ENCODE measurements at places on chromosomes 3 and 15. TPM values are rescaled to one million over a fixed set of nuclear protein-coding genes. Genes with fewer than 3 reads are reported as not detected.

- DNase-seq: no peak
These were observed 269.2 kb downstream of the THRB start for GRCh38 chr3:24225385-24225950.

DNA sequence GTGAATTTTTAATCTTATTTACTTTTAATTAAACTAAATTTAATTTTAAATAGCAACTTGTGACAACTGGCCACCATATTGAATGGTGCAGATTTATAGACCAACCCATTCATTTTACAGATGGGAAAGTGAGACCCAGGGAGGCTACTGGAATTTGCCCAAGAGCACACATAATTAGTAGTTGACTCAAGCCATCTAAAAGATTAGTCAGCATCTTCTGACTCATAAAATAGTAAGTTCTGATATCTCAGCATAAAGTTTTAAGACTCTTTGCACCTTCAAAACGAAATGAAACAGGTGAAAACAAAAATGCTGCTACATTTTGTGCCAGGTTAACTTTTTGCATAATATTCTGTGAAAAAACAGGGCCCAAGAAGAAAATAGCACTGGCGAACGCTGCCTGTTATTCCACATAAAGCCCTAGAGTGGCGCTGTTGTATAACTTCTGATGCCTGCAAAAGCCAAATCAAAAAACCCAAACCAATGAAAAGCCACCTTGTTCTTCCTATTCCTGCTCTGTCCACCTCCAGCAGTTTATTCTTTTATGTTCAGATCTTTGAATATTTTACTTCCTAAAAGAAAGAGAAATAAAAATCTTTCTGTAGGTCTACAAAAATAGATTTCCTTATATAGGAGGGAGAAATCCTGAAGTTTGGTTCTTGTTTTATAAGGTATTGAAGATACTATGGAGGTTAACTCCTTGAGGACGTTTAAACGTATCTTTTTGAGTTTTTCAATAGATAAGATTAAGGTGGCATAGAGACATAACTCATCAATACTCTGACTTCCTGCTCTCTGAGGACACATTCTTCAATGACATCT, 62.8 kb downstream of the OTOL1 start:
- no peak for DNase-seq

DNA sequence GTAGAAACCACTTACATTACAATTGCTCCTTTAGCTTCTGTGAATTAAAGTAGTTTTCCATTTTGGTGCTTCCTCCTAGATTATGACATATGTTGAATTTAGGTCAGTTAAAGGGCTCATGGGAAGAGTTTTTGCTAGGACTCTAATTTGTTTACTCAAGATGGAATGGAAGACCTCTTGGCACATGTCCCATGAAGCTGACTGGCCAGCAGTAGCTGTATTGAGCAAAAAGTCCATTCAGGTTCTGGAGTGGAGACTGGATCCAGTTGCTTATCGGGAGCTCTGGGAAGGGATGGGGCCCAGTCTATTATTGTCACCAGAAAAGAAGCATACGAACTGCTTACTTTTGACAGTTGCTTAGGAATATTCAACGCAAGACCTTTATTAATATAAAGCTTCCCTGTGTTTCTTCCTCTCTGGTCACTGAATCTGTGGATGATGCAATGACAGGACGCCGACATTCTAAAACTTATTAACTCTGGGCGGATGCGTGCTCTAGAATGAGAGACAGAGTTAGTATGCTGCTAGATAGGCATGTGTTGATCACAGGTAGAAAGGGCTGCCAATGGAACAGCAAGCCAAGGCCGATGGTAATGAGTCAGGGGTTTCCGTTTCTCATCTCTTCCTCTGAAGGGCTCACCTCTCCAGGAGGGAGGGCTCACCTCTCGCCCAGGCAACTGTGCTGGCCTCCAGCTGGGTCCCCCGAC, 155.8 kb downstream of the NR1D2 start:
- no peak for DNase-seq

Gene SERPINI1
- 14.7 TPM for polyA plus RNA-seq

Gene TRAIP
- 1.0 TPM for polyA plus RNA-seq

Gene GOLGA8Q
- polyA plus RNA-seq: not detected

Gene APBA2
- 28.4 TPM for polyA plus RNA-seq

Gene ZPLD1
- polyA plus RNA-seq: not detected

Gene CACNA1D
- polyA plus RNA-seq: not detected

DNA sequence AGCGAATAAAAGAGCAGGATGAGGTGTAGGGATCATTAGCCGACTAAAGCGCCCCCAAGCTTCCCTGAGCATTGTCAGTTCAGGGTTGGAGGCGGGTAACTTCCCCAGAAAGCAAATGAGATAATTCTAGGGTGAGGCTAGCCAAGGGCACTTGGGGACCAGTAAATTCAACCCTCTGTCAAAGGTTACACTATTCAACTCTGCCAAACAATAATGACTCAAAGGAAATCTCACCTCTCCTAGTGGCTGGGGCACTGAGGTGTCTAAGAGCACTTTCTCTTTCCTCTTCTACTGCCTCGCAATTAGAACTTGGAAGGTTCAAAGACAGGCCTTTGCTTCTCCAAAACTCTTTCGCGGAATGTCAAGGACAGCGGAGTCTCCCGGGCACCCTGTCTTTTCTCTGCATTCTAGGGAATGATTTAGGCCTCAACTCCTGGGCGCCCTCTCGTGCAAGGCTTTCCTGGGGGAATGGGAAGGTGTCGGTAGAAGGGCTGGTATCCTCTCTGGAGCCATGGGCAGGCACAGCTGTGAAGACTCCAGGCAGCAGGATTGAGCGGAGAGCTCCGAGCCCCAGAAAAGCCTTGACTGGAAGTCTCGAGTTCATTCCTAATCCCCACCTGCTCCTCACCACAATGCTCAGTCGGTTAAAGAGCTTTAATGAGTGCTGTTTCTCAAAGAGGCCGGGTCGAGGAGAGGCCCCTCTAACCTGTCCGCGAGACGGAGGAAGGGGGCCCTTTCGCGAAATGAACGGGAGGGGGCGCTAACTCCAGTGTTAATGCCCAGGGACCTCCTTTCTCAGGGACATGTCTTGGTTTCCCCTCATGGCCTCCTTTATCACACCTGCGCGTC, 21.9 kb downstream of the ZIC4 start:
- no peak for DNase-seq

Gene ABTB1
- polyA plus RNA-seq: 72.9 TPM

Gene MAPK6
- polyA plus RNA-seq: 8.0 TPM

DNA sequence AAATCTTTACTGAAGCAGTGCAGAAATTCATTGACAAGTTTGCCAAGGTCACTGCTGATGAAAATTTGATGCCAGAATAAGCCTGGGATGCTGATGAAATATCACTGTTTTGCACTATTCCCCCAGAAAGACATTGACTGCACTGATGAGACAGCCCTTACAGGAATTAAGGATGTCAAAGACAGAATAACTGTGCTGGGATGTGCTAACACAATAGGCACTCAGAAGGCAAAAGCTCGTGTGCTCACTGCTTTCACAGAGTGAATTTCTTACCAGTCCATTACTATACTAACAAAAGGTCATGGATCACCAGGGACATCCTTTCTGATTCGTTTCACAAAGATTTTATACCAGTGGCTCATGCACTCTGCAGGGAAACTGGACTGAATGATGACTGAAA, 69.4 kb downstream of the MCF2L2 start:
- DNase-seq: no peak

Gene ST8SIA2
- polyA plus RNA-seq: not detected

- DNase-seq: no peak
These were observed 57.7 kb downstream of the SUMF1 start for GRCh38 chr3:4409415-4409814.

DNA sequence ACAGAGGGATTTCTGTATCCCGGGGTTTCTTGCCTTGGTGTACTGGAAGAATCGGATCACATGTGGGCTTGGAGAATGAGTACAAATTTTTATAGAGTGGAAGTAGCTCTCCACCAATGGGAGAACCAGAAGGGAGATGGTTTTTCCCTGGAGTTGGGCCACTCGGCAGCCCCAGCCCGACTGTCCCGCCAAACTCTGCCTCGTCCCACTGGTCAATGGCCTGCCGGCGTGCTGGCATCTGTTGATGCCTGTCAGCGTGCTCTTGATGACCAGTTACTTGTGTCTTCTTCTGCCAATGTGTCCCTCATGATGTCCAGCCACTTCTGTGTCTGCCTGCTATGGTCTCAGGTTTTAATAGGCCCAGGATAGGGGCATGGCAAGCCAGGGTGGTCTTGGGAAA, 100.5 kb downstream of the CFAP44 start:
- DNase-seq: no peak

All from CD4-positive, alpha-beta memory T cell (primary cell).